ENCODE measurements at places on chromosomes 1 and 21.

DNA sequence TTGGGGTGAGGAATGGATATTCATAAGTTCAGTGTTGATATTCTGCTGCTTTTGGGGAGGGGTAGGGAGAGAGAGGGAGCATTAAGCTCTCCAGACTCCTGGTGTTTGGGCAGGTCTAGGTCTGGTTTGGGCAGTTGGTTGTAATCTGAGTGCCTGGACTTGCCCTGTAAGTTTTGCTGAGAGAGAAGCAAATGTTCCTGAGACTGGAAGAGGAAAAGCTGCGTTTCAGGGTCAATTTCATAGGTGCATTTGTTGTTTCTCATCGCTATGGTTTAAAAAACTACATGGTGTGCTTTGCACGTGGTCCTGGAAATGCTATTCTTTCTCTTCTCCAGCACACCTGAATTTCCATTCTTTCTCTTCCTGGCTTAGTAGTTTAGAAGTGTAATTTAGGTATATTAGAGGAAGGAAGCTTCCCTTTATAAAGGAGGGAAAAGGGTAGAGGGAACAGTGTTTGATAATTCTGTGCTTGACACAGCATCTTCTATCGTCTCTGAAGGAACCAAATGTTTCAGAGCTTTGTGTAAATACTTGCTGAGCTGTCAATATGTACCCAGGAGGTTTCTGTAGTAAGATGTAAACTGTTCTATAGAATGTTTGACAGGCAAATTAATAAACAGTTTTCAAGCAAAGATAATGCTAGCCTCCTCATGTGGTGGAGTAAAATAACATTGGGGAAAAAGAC, 6.3 kb downstream of the ARID1A start:
- DNase-seq, result no peak

GRCh38 chr1:89842567-89843272, 21.9 kb downstream of the LRRC8D start:
- DNase-seq, result no peak

- DNase-seq, result no peak
These were observed 58.8 kb downstream of the WARS2 start for GRCh38 chr1:119081700-119082099.

DNA sequence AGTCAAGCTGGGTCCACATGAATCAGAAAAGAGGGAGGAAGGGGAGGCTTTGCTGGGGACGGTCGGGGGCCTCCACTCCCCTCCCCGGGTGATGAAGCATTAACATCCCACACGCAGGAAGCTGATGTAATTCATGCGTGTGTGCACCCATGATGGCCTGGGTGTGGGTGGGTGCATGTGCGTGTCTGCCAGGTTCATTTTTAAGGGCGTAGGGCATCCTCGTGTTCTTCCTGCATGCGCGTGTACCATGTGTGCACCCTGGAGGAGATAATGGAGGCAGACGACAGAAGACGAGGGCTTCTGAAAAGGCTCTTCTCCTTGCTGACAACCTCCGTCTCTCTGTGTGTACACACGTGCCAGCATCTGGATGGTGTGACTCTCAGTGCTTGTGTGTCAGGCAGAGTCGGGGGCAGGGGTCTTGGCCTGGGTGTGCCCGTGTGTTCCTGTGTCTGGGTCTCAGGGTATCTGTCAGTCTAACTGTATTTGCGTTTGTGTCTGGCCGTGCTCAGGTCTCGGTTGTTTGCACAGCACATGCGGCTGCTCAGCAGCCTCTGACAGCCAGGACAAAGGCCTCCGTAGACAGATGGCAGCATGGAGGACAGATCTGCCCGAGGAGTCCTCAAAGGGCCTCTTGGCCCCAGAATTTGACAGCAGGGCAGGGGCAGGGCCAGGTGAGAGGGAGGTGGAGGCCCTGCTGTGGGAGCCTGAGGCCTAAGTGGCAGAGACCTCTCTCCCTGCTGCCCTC, 2.4 kb downstream of the RAP1GAP start:
- no peak for DNase-seq

DNA sequence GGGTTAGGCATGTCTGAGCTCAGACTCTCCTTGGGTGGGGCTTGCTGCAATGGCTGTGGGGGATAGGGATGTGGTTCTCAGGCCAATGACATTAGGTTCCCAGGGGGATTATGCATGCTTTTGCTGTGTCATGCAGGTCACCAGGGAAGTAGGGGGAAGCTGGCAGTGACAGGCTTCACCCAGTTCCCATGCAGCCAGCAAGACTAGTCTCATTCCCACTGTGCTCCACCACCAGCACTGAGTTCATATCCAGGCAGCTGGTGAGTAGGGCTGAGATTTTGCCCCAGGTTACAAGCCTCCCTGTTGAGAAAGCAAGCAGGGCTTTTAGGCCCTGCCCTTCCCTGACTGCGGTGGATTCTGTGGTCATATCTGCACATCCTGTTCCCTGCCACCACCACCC, 32.1 kb upstream of the PLA2G5 start:
- DNase-seq, result no peak

Data from left colon (tissue), 2 donors.